ENCODE measurements at places on chromosomes 6 and 20. TPM values are rescaled to one million over a fixed set of nuclear protein-coding genes. Genes with fewer than 3 reads are reported as not detected.

The GJA10 gene
- total RNA-seq: not detected

The ETV7 gene
- total RNA-seq: not detected

The OPRL1 gene
- 0.52 TPM for total RNA-seq

The SLC22A16 gene
- total RNA-seq: not detected

The ZNF391 gene
- 1.3 TPM for total RNA-seq

DNA sequence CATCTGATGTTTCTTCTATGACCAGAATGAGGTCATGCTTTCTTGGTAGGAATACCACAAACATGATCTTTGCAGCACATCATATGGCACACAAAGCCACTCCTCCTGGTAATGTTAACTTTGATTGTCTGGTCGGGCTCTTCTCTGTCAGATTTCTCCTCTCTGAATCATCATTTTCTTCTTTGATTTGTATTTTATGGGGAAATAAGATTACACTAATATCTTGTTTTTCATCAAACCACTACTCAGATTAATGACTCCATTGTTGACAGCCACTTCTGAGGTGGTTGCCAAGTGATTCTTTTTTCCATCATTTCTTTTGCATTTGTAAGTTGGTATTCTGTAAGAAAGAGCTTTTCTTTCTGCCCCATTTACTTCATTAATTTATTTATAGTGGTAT lies 29.5 kb downstream of the TRMT11 start:
- DNase-seq: no peak

DNA sequence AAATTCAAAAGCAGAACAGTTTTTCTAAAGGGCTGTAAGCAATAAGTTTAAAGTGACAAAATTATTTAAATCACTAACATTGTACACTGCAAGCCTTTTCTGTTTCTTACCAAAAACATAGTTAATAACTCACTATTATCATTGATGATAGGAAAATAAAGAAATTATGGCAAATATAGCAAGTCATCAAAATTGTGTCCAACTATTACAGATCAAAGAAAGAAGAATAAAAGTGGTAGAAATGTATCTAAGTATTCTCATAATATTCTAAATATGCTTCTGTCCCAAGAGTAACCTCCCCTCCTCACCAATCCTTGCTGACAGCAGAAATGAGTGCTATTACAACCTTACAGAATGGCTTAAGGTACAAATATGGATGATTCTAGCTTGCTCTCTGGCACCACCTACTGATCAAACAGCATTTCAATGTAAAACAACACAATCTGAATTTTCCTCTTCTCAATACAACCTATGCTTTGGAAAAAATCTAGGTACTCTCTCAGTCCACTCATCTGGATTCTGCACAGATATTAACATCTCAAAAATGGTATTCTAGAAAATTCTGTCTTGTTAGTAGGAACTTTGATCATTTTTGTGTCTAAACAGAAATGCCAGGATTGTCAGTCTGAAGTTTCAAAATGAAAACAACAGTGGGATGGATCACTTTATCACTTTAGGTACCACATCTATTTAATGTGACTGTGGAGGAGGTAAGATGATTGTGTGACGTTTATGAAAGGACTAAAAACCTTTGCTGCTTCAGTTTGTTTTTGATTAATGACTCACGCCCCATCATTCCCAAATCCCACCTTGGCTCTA lies 40.9 kb downstream of the ZFP64 start:
- DNase-seq: no peak

GRCh38 chr6:81772741-81773140 lies 20.3 kb upstream of the TENT5A start:
- DNase-seq: no peak

DNA sequence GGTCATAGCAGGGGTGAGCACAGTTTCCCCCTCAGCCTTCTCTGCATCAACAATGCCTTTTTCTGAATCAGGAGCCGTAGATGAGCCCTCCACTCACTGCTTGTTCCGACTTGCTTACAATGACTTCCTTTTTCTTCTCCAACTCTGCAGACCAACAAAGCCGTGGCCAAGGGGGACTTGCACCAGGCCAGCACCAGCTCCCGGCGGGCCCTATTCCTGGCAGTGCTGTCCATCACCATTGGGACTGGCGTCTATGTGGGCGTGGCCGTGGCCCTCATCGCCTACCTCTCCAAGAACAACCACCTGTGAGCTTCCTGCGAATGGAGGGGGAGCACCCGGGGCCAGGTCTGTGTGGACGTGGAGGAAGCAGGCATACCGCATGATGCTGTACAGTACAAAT lies 195.8 kb downstream of the SYNDIG1 start:
- no peak for DNase-seq

DNA sequence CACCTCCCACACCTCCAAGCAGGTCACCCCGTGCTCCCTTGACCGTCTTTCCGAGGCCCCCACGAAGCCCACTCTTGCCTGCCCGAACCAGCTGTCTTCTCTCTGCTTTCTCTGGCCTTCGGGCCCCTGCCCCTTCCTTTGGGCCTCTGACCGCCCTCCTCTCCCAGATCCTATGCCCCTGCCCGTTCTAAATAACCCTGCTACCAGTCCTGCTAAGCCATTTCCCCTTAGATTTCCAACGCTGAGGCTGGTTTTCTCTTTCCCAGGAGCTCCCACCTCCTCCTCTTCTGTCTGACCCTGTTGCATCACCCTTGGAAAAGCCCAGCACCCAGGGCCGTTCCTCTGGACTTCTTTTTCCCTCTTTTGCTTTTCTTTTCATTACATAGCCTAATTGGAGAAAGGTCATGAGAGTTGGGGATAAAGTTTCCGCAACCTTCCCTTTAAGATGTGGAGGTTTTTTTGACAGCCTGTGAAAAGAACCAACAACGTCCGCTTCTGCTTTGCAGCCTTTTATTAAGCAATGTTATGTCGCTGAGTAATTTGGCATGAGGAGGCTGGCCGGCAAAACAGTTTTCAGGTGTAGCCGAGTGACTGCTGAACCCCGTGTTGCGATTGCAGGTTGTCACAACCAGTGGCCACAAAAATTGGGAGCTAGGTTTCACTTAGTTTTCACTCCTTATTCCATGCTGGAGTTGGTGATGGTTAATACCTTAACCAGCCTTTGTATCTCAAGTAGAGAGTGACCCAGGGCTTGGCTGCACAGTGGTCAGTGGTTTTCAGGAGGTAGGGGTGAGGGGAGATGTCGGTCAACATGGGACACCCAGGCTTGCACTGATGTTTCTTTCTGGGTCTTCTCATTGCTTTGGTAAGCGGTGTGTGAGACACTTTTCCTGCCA lies 970 bp downstream of the BLTP3A start:
- no peak for DNase-seq

DNA sequence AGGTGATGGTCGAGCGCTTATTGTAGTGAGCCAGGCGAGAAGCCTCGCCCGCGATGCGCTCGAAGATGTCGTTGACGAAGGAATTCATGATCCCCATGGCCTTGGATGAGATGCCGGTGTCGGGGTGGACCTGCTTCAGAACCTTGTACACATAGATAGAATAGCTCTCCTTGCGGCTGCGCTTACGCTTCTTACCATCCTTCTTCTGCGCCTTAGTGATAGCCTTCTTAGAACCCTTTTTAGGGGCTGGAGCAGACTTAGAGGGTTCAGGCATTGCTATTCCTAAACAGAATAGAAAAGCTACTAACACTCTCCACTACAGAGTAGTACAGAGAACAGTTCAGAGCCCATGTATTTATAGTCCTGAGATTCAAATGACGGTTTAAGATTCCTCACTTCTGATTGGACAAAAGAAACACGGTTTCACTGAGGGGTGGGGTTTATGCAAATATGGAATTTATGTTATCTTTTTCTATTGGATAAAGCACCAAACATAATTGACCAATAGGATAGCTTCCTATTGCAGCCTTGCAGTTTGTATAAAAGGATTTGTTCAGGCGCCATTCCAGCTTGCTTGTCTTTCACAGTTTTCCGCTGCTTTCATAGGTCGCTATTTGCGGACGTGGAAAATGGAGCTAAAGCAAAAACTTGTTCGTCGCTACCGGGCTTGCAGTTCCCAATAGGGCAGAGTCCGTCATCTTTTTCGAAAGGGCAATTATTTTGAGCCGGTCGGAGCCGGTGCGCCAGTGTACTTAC lies 43.7 kb upstream of the HFE start:
- DNase-seq: peak; percentile 34

DNA sequence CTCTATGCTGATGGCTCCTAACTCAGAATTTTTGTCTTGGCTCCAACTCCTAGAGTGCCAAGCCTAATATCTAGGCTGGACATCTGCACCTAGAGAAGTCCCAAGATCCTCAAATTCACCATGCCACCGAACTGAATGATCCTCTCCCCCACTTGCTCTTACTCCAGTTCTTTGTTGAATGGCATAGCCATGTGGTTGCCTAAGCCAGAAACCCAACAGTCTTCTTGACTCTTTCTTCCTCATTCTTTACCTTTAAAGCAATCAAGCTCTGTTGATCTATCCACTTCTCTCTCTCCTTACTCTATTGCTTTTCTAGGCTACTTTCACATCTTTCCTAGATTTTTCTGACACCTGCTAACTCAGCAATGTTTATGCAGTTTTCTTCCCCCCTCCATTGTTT lies 126.5 kb upstream of the FOXO3 start:
- no peak for DNase-seq
